ENCODE measurements at places on chromosomes 6 and 20. TPM values are rescaled to one million over a fixed set of nuclear protein-coding genes. Genes with fewer than 3 reads are reported as not detected.

Gene CYP24A1
- polyA plus RNA-seq, result 0.68 TPM

Gene POU5F1
- 5.2 TPM for polyA plus RNA-seq

Gene OR11A1
- 0.02 TPM for polyA plus RNA-seq

Gene FOXQ1
- 6.3 TPM for polyA plus RNA-seq

Gene GNMT
- polyA plus RNA-seq, result 2.6 TPM

Gene KCNG1
- 0.71 TPM for polyA plus RNA-seq

Gene ALDH5A1
- polyA plus RNA-seq, result 13.4 TPM

Gene PACRG
- polyA plus RNA-seq, result 0.62 TPM

Gene CNBD2
- 28.6 TPM for polyA plus RNA-seq

Gene ZSCAN9
- polyA plus RNA-seq, result 9.7 TPM

Gene RPN2
- polyA plus RNA-seq, result 70.0 TPM

Gene CNKSR3
- polyA plus RNA-seq, result 8.2 TPM

Gene HSPA1L
- 2.4 TPM for polyA plus RNA-seq

Gene CENPW
- 11.5 TPM for polyA plus RNA-seq

Gene DPPA5
- 0.39 TPM for polyA plus RNA-seq

Gene CPNE5
- polyA plus RNA-seq, result 3.4 TPM

Gene MAPK13
- 30.1 TPM for polyA plus RNA-seq

Gene C6orf141
- 5.1 TPM for polyA plus RNA-seq
